ENCODE measurements at places on chromosomes 6 and 20.

GRCh38 chr6:134464690-134465411 is 146.9 kb upstream of the SGK1 start:
- DNase-seq, result no peak

- peak; percentile 52 for DNase-seq
Measured at GRCh38 chr6:45185403-45186251, 142.5 kb upstream of the RUNX2 start.

- DNase-seq, result peak; percentile 72
Measured at GRCh38 chr20:43448748-43449535, 8.8 kb upstream of the SRSF6 start.

GRCh38 chr20:59939879-59940128 is 301 bp downstream of the PPP1R3D start:
- DNase-seq, result no peak

DNA sequence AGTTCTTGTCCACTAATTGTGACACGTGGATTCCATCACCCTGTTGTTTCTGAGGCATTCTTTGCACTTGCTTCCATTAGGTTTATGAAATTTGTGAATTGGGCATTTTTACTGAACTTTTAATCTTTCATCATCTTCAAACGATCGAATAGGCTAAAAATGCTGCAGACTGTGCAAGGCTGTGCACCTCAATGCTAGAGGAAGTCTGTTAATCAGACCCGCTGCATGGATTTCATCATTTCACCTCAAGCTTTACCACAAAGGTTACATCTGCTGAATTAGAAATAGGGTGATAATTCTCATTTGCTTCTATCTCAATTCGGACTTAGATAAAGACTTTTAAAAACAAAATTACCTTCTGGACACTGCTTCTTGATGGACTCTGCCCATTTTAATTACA is 27.8 kb upstream of the F13A1 start:
- peak; percentile 5 for DNase-seq

DNA sequence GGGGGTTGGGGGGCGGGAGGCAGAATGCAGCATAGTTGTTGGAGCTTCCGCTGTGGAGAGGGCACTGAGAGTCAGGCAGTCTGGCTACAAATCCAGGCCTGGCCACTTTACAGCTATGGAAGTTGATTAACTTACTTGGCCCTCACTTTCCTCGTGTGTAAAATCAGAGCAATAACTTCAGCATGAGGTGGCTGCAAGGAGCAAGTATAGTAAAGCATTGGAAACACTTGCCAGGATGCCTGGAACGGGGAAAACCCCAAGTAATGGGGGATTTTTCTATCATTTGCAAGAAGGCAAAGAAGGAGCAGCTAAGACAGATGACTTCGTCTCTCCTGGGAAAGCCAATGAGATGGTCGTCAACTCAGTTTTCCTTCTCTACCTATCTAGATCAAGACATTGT is 35.8 kb downstream of the AGPAT4 start:
- DNase-seq, result no peak

DNA sequence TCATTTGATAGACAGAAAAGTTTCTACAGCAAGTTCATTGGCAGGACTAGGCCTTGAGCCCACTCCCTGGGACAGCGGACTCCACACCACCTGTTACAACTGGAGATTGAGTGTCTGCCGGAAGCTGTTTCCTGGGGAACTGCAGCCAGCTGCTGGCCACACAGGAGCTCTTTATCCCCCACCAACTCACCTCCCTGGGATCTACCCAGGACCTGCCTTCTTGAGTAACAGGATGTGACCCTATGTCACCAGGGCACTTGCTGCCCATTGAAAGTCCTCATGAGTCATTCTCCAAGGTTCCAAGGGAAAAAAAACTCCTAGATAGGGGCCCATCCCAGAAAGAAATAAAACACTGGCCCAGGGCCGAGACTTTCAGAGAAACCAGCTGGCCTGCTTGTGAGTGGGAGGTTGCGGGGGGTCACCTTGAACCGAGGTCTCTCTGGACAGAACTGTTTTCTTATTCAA is 37.4 kb upstream of the SLC9A8 start:
- DNase-seq, result no peak

DNA sequence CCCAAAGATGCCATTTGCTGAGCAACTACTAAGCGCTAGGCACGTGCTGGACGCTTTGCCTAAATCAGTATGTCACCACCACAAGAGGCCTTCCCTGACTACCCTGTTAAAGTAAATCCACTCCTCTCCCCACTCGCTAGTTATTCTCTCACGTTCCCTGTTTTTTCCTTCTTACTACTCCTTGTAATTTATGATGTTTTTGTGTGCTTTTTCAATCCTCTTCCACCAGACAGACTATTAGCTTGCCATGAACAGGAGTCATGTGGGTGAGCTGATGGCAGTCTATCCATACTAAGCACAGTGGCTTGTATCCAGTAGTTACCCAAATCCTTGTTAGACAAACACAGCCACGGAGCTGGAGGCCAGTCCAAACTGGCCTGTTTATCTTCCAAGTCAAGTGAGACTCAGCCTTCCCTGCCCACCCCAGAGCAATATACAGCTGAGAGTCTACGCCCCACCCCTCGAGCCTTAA is 41.2 kb downstream of the C6orf132 start:
- DNase-seq, result no peak

- no peak for DNase-seq
Measured at GRCh38 chr20:24721891-24722568, 227.0 kb upstream of the CST7 start.

DNA sequence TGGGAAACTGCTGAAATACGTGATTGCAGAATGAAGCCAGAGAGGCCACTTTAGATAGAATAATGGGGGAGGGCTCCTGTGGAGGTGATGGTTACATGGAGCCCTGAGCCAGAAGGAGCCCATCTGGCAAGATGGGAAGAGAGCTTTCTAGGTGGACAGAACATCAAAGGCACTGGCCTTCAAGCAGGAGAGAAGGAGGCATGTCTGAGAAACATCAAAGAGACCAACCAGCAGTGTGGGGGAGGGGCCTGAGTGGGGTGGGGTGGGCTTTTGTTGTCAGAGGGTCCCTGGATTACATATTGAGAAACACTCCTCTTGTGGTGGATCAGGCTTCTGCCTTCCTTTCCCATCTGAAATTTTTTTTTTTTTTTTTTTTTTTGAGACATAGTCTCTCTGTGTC is 1.9 kb upstream of the KCNG1 start:
- no peak for DNase-seq

DNA sequence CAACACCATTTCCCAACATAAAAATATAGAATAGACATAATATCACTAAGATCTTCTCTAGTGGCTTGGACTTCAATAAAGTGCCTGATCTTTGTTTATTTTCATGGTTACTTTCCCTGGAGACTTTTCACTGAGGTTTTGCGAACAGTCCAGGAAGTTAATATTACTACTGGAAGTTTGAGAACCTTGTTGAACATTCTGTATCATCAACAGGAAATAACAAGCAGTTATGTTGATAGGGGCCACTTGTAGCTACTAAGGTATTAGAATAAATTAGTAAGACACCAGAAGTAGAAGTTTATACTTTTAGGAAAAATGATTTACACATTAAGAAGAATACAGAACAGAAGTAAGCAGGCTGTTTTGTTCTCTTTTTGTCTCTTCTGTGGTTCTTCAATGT is 180.2 kb downstream of the TFAP2B start:
- no peak for DNase-seq

DNA sequence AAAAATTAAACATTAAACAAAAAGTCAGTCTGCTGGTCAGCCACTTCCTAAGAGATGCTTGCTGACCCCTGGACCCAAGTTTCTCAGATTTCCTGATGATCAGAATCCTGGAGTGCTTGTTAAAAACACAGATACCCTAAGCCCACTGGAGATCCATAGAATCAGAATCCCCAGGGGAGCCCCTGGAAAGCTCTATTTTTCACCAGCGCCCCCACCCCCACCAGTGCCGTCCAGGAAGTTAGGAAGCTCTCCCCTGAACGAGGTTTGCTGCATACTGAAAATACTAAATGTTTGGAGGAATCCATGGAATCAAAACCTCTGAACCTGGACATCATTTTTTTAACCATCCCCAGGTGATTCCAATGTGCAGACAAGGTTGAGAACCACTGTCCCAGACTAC is 69.2 kb downstream of the BFSP1 start:
- no peak for DNase-seq

DNA sequence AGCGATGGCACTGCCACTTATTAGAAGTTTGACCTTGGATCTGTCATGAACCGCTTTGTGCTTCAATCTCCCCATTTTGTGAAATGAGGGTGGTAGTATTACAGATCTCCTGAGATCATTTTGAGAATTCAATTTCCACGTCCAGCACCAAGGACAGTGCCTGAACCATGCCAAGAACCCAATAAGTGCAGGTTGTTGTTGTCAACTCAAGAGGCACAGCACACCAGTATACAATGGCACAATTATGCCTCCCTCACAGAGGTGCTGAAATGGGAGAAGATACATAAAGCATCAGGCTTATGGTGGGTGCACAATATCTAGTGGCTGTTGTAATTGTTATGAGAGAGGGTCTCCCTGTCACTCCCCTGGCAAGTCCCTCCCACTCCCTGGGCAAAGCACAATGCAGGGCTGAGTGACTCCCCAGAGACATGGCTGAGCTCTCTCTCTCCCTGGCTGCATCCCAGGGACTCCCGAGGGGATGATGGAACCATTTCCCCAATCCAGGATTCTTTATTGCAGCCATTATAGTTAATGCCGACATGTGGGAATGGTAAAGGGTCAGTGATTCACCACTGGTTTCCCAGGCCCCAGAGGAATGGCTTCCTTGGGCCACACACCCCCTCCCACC is 78.7 kb downstream of the CDH22 start:
- DNase-seq, result no peak

DNA sequence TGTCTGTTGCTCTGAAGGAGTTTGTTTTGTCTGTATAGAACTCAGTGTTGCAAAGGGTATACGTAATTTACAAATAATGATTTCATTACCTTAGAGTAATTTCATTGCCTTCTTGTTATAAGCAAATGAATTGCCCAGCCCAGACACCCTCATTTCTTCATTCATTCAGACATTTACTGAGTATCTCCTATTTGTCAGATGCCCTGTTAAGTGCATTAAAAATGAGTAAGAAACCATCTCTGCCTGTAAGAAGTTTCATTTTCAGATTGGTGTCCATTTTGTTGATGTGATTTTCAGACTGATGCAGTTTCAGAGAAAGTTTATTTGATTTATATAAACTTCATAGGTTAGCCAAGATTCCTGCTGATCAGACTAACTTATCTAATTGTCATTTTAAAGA is 429.3 kb downstream of the PHF3 start:
- DNase-seq, result no peak

DNA sequence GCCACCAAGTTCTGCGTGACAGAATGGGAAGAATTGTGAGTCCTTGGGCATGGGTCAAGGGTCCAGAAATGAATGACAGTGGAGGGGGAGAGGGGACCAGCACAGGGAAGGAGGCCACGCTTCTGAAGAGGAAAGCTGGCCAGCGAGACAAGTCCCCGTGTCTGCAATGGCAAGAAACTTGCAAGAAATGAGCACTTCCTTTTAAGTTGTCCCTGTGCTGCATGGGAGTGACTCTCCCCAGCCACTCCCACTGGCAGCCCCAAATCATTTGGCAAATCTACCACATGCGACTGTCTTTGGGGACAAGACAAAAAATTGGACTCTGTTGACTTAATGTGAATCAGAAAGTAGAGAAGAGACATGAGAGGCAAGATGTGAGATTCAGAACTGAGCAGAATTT is 242.2 kb upstream of the RREB1 start:
- DNase-seq, result peak; percentile 41

DNA sequence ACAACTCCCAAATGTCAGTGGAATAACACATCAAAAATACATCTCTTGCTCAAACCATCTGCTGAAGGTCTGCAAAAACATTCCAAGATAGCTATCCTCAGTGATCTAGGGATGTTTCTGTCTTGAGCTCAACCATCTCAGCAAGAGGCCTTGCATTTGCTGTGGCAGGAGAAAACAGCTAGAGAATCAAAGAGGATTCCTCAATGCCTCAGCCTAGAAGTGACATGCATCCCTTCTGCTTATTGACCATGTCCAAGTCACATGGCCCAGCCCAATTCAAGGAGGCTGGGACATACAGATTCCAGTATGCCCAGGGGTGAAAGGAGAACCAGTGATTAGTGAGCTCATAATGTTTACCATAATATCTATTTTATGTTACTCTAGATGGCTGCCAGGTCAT is 269.5 kb downstream of the PLCB1 start:
- DNase-seq, result no peak

GRCh38 chr6:74671558-74672025 is 534.3 kb downstream of the COL12A1 start:
- no peak for DNase-seq

- no peak for DNase-seq
Measured at GRCh38 chr20:43789593-43789992, 62.8 kb upstream of the GTSF1L start.

GRCh38 chr20:53594068-53595017 is 704 bp upstream of the ZNF217 start:
- peak; percentile 88 for DNase-seq

GRCh38 chr6:37381579-37381978 is 27.8 kb downstream of the RNF8 start:
- DNase-seq, result peak; percentile 57

GRCh38 chr6:57173056-57173885 is 1.1 kb downstream of the BAG2 start:
- peak; percentile 59 for DNase-seq

- DNase-seq, result no peak
Measured at GRCh38 chr6:132478674-132479073, 34.2 kb downstream of the STX7 start.

DNA sequence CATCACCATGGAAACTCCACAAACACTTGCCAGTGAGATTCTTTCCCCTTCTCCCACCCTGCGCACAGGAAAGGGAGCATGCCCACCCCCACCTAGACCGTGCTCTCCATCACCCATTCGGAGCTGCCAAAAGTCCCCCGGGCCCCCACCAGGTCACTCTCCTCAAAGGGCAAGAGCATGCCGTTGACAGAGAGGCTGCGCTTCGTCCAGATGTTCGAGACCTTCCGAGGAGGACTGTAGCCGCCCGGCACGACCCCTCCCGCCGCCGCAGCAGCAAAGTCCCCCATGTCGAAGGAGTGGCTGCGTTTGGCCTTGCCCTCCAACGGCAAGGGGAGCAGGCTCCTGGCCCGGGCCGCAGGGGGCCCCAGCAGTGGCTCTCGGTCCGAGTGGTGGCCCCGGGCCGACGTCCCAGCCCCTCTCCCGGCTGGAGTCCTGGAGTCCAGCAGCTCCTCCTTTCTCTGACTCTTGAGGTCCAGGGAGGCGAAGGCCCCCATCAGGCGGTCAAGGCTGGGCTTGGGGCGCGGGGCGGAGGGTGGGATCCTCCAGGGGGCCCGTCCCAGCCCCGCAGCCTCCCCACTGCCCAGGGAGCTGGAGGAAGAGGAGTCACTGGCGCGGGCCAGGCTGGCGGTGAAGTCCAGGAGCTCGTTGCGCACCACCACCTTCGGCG is 195.2 kb downstream of the LRFN2 start:
- no peak for DNase-seq

GRCh38 chr6:169379495-169380070 is 125.9 kb upstream of the THBS2 start:
- DNase-seq, result no peak

GRCh38 chr6:32613475-32613874 is 23.7 kb upstream of the HLA-DQA1 start:
- no peak for DNase-seq

GRCh38 chr20:33594743-33595142 is 67.4 kb upstream of the C20orf144 start:
- DNase-seq, result no peak

Measured in KBM-7 (cell line).